ENCODE measurements at places on chromosomes 6 and 20.

- no peak for DNase-seq
These were observed 537.9 kb downstream of the TENT5A start for GRCh38 chr6:81214414-81215091.

- DNase-seq, result no peak
These were observed 2.8 kb upstream of the PLCG1 start for GRCh38 chr20:41134362-41135186.

DNA sequence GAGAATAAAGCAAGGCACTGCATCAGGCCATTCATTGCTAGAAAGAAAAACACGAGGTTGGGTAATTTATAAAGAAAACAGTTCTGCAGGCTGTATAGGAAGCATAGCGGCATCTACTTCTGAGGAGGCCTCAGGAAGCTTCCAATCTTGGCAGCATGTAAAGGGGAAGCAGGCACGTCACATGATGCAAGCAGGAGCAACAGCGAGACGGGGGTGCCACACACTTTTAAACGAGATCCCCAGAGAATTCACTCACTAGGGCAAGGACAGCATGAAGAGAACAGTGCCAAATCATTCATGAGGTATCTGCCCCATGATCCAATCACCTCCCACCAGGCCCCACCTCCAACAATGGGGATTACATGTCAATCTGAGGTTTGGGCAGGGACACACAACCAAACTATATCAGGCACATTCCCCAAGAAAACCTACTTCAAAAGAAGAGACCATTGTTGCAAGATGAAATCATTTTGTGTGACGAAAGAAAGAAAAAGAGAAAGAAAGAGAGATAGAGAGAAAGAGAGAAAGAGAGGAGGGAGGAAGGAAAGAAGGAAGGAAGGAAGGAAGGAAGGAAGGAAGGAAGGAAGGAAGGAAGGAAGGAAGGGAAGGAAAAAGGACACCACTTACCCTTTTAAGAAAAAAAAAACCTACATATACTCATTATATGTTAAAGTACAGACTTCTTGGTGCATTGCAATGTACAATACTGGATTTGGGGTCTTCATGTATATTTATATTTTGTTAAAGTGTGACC, 95.9 kb upstream of the PLEKHG1 start:
- DNase-seq, result no peak

GRCh38 chr6:39865011-39865888, 69.0 kb downstream of the MOCS1 start:
- DNase-seq, result peak; percentile 49

DNA sequence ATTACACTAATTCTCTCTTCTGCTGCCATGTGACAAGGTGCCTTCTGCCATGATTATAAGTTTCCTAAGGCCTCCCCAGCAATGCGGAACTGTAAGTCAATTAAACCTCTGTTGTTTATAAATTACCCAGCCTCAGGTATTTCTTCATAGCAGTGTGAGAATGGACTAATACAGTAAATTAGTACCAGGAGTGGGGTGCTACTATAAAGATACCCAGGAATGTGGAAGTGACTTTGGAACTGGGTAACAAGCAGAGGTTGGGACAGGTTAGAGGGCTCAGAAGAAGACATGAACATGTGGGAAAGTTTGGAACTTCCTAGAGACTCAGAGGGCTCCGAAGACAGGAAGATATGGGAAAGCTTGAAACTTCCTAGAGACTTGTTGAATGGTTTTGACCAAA, 34.8 kb downstream of the MICA start:
- no peak for DNase-seq
